ENCODE measurements at places on chromosomes 3 and 15. TPM values are rescaled to one million over a fixed set of nuclear protein-coding genes. Genes with fewer than 3 reads are reported as not detected.

USP3 gene
- polyA plus RNA-seq = 27.8 TPM

GRCh38 chr15:39704235-39704634 lies 78.4 kb downstream of the FSIP1 start:
- no peak for DNase-seq

GRCh38 chr15:90287101-90287500 lies 21.6 kb downstream of the NGRN start:
- no peak for DNase-seq

DZIP1L gene
- polyA plus RNA-seq = 1.0 TPM

DNA sequence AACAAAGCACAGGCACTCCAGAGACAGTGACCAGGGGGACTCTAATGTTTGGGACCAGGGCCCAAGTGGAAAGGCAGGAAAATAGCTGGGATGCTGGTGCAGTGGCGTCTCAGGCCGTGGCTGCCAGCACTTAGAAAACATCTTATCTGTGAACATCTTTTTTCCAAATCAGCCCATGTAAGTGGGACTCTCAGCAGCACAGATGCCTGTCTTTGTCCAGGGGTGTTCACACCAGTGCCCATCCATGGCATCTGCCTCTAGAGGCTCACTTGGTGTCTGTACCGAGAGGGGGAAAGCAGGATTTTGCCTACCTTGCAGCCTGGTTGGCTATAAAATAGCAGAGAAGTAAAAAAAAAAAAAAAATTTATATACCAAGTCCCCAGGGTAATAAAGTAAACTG lies 26.7 kb downstream of the SLC12A8 start:
- no peak for DNase-seq

GRCh38 chr3:5122741-5123706 lies 932 bp downstream of the ARL8B start:
- DNase-seq = peak; percentile 65

CACNA2D2 gene
- 0.97 TPM for polyA plus RNA-seq

Measured in small intestine (tissue), 16 donors.